ENCODE measurements at places on chromosomes 11 and 22.
A peak's percentile ranks its signal among the peaks of the same experiment; 100 is the strongest.

DNA sequence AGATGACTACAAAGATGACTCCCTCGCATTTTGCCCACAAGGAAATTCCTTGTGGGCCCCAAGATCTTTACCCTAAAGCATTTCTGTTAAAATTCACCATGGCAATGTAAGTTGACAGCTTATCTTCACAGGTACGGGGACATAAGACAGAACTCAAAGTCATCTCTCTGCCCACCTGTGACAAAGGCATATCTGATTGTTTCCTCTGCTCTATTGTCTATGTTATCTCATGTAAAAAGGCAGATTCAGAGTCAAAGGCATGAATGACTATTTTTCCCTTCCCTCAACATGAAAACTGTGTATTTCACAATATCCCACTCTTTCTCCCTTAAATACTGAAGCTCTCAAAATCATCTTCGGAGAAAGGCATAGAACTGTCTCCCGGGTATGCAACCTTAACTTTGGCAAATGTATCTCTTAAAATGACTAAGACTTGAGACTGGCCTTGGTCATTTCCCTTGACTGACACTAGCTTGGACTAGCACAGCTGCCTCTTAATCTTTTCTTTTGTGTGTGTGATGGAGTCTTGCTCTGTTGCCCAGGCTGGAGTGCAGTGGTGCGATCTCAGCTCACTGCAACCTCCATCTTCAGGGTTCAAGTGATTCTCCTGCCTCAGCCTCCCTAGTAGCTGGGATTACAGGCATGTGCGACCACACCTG is 103.2 kb downstream of the MICAL3 start:
- DNase-seq = no peak

DNA sequence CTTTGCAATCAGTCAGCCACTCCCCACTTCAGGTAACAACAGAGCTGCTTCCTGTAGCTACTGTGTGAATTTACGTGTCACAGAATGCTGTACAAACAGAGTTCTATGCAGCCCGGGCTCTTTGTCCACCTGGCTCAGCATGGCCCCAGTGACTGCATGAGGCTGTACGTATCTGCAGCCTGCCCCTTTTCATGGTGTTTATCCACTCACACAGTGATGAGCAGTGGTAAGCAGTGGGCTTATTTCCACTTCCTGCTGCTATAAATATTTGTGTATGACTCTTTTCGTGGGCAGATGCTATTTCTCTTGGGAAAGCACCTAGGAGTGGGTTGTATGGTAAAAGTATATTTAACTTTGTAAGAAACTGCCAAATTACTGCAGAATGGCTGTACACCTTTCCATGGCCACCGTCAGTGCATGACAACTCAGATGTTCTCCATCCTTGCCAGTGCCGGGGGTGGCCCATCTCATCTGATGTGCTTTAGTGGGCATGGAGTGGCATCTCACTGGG is 43.3 kb downstream of the MYEOV start:
- peak; percentile 24 for DNase-seq

DNA sequence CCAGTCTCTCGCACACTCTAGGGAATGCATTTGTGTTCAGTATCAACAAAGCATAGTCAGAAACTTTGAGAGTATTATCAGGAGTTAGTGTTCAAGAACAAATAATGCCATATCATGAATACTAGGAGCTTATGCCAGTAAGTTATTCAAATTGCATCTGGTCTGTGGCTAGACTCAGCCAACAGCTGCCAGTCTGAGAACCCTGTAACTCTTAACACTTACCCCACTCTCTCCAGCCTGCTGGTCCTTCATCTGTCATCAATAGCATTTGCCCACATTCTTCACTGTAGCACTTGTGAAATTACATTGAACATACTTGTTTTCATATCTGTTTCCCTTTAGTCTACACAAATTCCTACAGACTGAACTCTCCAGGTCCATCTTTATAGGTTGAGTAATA is 1157.5 kb upstream of the RAG2 start:
- no peak for DNase-seq

GRCh38 chr22:34623580-34623979 is 442.4 kb upstream of the ISX start:
- no peak for DNase-seq

DNA sequence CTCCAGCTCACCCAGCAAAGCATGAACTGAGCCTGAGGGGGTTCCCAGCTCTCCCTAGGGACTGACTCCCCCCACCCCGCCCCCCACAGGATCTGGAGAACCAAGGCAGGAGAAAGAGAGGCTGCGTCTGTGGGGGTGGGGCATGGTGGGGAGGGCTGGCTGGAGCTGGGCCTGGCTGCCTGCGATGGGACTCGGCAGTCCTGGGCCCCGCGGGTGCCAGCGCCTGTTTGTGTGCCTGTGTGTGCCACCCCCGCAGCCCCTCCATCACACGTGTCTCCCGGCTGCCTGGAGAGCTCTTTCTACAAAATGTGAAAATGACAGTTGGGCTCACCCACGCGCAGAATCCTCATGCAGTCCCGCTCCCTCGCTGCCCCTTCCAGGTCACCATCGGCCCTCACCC is 46.8 kb downstream of the CACNA1I start:
- no peak for DNase-seq

DNA sequence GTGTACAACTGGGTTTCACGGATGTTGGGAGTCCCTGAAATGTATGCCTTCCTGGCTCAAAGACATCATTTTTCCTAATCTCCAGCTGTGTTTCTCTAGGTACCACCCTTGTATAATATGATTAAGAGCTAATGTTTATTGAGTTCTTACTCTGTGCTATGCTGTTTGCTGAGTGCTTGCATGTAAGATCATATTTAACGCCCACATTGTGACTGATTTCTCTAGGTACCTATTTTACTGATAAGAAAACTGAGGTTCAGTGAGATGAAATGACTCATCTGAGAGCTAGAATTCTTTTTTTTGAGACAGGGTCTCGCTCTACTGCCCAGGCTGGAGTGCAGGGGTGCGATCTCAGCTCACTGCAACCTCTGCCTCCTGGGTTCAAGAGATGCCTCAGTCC is 42.6 kb downstream of the FAM227A start:
- DNase-seq = no peak

- no peak for DNase-seq
These were observed 91.8 kb upstream of the CLDN5 start for GRCh38 chr22:19615867-19616581.

GRCh38 chr22:27460591-27461347 is 340.8 kb downstream of the MN1 start:
- no peak for DNase-seq

DNA sequence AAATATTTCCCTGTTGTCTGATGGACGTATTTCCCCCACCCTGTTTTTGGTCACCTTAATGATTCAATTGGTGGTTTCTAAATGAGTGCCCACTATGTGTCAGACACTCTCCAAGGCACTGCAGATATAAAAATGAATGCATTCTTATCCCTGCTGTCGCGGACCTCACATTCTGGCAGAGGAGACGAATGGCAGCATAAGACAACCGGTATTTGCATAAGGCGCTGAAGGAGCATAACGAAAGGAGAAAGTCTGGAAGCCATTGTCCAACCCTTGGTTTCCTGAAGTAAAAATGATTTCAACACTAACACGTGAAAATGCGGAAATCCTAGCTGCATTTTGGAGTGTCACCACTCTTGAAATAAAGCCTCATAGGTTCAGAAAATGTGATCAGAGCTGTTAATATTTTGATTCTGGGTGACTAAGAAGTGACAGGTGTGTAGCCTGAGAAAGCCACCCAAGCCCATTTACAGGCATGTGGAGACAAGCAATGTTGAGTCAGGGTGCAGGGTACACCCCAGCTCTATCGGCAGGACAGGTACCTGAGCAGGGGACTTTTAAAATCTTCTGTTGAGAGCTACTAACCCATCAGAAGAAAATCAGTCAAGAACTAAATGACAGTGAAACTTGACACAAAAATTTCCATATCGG is 10.1 kb upstream of the GAB2 start:
- no peak for DNase-seq

DNA sequence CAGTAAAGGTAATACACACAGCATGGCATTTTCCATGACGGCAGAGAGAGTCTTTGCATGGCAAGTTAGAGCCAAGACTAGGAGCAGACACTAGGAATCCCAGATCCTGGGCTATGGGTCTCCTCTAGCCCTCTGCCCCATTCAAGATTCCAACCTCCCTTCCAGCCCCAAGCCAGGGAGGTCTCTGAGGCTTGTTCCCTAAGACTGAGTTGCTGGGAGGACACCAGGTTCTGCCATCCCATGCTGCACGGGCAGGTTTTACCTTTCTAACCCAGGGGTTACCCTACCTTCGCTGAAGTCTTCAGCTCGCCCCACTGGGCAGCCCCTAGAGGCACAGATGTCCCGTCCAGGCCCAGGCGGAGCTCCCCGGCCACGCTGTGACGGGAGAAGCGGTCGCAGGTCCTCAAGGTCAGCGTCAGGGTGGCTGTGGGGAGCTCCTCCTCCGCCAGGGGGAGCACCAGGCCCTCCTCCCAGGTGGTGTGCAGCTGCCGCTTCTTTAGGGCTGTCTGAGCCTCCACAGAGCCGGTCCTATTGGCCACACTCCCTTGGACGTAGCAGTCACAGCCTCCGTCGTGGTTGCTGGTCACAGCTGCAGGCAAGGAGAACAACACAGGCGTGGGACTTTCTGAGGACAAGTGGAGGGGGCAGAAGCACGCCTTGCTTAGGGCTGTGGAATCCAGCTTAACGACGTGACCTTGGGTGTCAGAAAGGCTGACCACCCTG is 33.8 kb downstream of the SYT13 start:
- DNase-seq = no peak
